ENCODE measurements at places on chromosomes 1 and 21.

GRCh38 chr1:61375082-61375880 is 292.9 kb downstream of the NFIA start:
- DNase-seq = no peak
- H3K27ac ChIP-seq = no peak overlapping the region
- no peaks in the 10 kb centered on the region for H3K36me3 ChIP-seq
- H3K4me3 ChIP-seq = no peak overlapping the region
- peaks cover 18% of the 10 kb centered on the region for H3K4me1 ChIP-seq

GRCh38 chr1:201754353-201754752 is 74.6 kb upstream of the IPO9 start:
- H3K36me3 ChIP-seq = no peaks in the 10 kb centered on the region
- no peak overlapping the region for H3K27ac ChIP-seq
- no peak overlapping the region for H3K4me3 ChIP-seq
- DNase-seq = no peak
- H3K27me3 ChIP-seq = no peaks in the 10 kb centered on the region

DNA sequence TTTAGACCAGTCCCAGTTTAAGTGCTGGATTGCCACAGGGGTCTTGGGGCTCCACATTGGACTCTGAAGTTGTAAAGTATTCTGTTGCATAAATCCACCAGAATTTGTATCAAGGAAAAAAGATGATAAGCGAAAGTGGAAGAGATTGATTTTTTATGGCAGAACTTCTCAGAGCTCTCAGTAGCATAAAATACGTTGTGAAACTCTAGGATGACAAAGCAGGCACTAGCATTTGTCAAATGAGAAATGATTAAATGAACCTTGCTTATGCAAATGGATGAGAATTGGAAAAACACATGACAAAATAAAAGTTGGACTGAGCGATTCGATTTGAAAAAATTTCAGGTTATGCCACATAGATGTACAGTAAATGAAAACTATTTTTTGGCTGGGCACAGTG is 253.8 kb upstream of the RAB4A start:
- DNase-seq = no peak
- H3K27ac ChIP-seq = no peak overlapping the region
- H3K36me3 ChIP-seq = no peaks in the 10 kb centered on the region
- peaks cover 2% of the 10 kb centered on the region for H3K27me3 ChIP-seq
- H3K4me1 ChIP-seq = no peaks in the 10 kb centered on the region

DNA sequence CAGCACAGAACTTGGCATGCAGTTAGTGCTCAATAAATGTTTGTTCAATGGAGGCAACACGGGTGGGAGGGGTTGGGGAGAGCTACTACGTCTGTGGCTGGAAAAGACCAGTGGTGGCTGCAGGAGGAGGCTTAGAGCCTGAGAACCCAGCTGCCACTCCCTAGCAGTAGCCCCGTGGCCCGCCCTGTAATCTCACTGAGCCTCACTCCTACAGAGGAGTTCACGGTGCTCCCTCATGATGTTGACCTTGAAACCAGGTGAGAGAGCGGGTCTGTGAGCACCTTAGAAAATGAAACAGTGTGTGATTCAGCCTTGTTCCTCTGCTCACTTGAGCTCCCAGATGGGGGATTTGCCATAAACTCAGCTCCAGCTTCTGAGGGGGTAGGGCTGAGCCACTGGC is 299.6 kb downstream of the NPHP4 start:
- no peak overlapping the region for H3K4me3 ChIP-seq
- no peak overlapping the region for H3K27ac ChIP-seq
- H3K36me3 ChIP-seq = no peaks in the 10 kb centered on the region
- DNase-seq = no peak
- no peaks in the 10 kb centered on the region for H3K27me3 ChIP-seq
- no peaks in the 10 kb centered on the region for H3K4me1 ChIP-seq

All from A673 (cell line).